ENCODE measurements at places on chromosomes 3 and 15.

GRCh38 chr15:26083457-26083856 lies 220.3 kb upstream of the ATP10A start:
- DNase-seq = no peak

DNA sequence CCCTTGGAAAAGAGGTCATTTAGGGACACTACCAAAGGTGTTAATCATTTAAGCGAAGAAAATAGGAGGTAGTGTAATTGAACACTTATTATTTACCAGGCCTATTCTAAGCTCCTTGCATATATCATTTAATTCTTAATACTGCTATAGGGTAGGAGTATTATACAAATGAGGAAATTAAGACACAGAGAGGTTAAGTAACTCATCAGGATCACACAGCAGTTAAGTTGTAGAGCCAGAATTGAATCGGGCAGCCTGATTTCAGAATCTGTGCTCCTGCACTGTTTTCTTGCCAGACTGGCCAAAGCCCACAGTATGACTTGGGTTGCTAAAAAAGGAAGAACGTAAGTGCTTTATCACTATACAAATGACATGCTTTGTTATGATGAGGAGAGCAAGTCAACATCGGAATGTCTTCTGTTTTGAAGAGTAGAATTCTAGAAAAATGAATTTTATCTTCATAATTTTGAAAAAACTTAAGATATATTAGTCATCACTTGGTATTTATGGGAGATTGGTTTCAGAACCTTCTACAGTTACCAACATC lies 31.4 kb downstream of the HPS3 start:
- DNase-seq = no peak

- no peak for DNase-seq
These were observed 137.5 kb downstream of the ZNF385D start for GRCh38 chr3:21613372-21614070.

- DNase-seq = no peak
These were observed 405.1 kb downstream of the LPP start for GRCh38 chr3:188559072-188559429.

DNA sequence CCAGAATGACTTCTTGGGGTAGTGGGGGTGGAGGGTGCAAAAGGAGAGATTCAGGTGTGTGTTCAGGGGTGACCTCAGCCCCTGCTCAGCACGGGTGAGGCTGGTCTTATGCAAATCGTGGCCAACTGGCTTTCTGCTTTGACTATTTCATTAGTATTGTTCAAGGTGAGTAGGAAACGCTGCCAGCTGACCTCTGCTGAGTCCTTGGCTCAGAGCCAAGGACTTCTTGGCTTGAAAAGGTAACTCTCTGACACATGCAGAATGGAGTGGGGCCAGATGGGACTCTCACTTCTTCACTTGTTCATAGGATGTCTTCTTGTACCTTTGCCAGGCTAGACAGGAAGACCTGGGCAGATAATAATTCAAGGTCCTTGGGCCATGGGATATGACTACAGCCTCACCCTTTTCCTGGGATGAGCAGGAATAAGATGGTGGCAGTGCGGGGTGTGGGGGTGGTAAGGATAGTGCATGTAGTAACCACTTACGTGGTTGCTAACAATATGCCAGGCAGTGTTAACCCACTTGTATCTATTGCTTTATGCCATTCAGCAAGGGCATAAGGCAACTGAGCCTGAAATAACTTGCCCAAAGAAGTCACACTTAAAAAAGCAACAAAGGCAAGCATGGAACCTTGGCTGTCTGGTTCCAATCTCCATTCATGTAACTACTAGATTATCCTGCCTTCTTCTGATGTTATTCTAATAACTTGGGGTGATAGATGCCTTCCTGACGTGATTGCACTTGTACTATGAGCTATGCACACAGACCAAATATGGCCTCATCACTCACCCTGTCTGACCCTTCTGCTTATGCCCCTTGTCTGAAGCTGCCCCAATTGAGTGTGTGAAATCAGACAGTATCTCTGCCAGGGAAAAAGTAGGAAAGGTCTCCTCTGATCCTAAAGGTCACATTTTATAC lies 193.1 kb downstream of the NR1D2 start:
- DNase-seq = no peak

- no peak for DNase-seq
These were observed 1.7 kb upstream of the LMLN start for GRCh38 chr3:197958346-197958745.

DNA sequence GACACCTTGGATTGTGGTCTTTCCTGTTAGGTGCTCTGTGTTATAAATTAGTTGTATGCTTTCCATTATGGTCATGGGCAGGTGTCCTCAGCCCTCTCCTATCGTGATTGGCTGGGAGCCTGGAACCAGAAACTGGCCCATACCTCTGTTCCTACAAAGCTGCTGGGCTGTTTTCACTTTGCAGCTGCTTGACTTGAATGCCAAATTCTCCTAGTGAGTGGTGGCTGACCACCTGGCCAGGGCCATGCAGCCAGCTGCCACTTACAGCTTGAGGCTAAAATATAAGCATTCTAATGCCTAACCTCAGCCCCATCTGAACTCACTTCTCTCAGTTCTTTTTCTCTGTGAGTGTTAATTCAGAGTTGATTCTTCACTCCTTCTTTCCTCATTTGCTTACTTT lies 239.3 kb upstream of the GBE1 start:
- DNase-seq = no peak

- no peak for DNase-seq
These were observed 461.9 kb downstream of the FOXP1 start for GRCh38 chr3:71121429-71122167.

DNA sequence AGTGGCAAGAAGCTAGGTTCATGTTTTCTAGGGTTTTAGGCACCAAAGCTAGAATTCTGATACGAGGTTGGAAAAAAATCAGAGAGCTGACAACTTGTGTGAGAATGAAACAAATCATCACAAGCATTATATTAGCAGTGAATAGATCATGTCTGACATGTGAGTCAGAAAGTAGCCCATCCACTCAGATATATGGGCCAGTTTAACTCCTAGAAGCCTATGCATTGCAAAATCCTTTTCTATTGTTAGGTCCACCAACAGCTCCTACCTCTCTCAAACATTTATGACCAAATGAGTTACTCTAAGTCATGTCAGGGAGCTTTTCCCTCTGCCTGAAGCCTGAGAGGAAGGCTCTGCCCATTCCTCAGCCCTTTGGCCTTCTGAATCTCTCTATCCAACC lies 44.0 kb downstream of the KBTBD12 start:
- DNase-seq = no peak

DNA sequence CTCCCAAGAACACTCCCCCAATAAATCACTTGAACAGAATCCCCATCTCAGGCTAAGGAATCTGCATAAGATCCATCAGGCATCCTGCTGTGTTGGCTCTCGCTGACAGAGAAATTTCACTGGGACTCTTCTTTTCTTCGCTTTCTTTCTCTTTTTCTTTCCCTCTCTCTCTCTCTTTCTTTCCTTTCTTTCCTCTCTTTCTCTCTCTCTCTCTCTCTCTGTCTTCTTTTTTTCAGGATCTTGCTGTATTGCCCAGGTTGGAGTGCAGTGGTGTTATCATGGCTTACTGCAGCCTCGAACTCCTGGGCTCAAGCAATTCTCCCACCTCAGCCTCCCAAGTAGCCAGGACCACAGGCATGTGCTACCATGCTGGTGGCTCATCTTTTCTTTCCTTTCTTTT lies 4.5 kb upstream of the SLC28A1 start:
- DNase-seq = no peak

- DNase-seq = peak; percentile 29
These were observed 50.0 kb upstream of the NMD3 start for GRCh38 chr3:161171113-161171512.

GRCh38 chr3:141311170-141311495 lies 57.2 kb upstream of the ZBTB38 start:
- DNase-seq = no peak

DNA sequence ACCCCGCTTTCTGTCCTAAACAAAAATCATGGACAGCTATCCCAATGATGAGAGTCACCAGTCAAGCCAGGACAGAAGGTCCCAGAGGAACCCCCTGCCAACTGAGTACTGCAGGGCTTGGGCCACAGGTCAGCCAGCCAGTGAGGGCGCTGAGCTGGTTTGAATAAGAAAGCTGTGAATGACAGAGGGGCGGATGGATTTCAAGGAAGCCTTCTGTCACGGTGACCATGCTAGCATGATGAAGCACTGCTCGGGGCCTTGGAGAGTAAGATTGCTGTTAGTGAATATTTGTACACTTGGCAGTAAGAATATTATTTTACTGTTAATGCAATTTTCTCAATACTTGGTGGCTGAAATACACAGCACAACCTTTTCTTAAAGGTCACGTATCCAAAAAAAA lies 734.0 kb upstream of the NR2F2 start:
- DNase-seq = no peak

GRCh38 chr3:172040078-172040980 lies 951 bp downstream of the FNDC3B start:
- no peak for DNase-seq

GRCh38 chr3:80238152-80238551 lies 470.4 kb upstream of the ROBO1 start:
- DNase-seq = no peak

Data from KG1 (cell line).